ENCODE measurements at places on chromosomes 7 and 10.

DNA sequence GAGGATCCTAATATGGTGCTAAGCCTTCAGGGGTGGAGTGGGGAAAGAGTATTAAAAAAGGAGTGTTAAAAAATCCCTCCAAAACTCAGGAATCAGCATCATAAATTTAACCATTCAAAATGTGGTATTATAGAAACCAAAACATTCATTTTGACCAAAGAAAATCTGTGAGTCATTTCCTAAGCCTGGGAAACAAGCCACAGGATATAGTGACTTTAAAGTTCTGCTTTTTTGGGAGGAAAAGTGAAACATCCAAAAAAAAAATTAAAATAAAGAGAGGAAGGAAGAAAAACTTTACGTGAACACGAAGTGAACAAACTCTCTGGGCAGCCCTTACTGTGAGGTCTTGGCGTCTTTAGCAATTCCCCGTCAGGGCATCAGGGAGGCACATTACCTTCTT lies 74.0 kb upstream of the GSDME start:
- DNase-seq = no peak

DNA sequence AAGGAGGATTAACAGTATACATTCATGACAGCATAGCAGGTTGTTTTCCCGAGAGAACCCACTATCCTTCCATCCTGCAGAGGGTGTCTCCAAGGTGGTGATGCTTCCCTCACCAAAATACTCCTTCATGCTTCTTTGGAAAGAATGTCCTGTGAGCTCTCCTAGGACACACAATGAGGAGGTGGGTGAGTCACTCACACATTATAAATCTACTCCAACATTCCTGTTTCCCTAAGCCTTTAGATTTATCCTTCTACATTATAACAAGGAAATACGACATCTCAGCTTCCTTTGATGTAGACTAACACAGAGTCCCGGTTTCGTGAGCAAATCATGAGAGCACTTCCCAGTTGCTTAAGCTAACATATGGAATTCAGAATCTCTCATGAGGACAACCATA lies 689.7 kb upstream of the CELF2 start:
- no peak for DNase-seq

DNA sequence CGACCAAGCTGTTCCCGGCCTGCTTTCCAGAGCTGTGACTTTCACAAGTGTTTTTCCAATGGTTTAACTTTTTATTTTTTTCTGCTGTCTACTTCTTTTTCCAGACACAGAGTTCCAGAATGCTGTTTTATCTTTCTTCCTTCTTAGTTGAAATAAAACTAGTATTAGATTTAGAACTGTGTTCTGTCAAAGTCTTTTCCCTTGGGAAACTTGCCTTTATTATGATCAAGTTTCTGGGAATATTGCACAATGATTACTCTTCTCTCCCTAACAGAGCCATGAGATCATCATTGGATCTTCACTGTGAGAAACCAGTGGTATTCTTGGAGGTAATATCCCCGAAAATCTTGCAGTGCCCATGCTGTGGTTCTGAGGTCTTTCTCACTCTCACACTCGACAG lies 104.9 kb upstream of the KCND2 start:
- DNase-seq = no peak

- no peak for DNase-seq
These were observed 899.1 kb upstream of the AUTS2 start for GRCh38 chr7:68699090-68699711.

DNA sequence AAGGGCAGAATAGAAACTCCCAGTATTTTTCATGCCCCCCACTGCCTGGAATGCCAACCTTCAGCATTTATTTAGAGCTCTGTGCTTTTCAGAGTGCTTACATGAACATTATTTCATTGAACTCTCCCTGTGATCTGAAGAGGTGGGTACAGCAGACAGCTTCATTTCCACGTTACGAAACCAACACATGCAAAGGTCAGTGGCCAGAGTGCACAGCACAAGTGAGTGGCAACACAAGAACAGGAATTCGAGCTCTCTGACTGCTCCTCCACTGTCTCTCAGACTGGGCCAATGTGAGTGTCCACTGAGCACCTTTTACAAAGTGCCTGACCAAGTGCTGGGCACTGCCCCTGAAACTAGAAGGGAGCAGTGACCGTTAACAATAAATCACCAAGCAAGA lies 162.9 kb downstream of the GLI3 start:
- no peak for DNase-seq

- no peak for DNase-seq
These were observed 10.5 kb downstream of the PSPH start for GRCh38 chr7:56040730-56041129.

GRCh38 chr10:121836171-121836570 lies 91.7 kb downstream of the ATE1 start:
- DNase-seq = no peak

DNA sequence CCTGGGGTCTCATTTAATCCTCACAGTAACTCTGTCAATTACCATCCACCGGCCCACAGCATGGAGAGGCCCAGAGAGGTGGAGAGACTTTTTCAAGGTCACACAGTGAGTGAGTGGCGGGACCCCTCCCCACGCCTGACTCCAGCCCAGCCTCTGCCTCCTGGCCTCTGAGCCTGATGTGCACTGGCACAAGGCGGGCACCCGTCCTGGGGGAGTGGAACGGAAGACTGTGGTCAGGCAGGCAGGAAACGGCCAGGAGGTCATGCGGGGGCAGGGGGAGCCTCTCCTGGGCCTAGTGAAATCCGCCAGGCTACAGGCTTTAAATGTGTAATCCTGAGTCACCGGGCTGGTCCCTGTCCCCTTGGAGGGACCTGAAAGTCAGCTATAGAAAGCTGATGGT lies 32.2 kb downstream of the ZCCHC24 start:
- DNase-seq = no peak
